ENCODE measurements at places on chromosomes 3 and 15.

DNA sequence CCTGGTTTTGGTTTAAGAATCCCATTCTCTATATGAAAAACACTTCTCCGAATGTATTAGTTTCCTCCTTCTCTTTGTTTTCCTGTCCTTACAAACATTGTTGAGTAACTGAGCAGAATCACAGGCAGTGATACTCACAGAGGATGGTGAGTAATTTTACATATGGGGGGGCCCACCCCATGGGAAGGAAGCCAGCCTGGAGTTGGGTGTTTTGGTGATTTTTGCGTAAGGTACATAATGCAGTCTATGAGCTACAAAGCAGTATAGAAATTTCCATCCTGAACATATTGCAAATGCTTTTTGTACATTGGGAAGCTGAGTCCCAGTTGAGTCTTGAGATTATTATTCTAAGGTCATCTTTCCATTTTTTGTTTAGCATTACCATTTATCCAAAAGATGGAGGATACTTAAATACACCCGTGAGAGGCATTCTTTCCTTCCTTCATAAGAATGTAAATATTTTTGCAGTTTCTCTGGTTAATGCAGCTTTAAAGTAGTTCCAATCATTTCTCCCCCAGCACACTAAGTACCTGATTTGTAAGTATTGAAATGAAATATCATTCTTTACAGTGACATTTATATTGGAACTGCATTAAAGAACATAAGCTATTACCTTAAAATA is 476.8 kb downstream of the AGBL1 start:
- no peak for DNase-seq

GRCh38 chr3:49903451-49904424 is at the start of gene MST1R:
Gene MST1R, minus strand, starts transcription at chr3:49903873. Its CDS starts 264 bp downstream, at chr3:49903609.
- DNase-seq = no peak

GRCh38 chr15:42848846-42849245 is 71.7 kb downstream of the TTBK2 start:
- no peak for DNase-seq

GRCh38 chr3:194928831-194929577 is 243.3 kb downstream of the FAM43A start:
- no peak for DNase-seq

- no peak for DNase-seq
Observed at GRCh38 chr3:1953536-1953935, 145.1 kb upstream of the CNTN4 start.

DNA sequence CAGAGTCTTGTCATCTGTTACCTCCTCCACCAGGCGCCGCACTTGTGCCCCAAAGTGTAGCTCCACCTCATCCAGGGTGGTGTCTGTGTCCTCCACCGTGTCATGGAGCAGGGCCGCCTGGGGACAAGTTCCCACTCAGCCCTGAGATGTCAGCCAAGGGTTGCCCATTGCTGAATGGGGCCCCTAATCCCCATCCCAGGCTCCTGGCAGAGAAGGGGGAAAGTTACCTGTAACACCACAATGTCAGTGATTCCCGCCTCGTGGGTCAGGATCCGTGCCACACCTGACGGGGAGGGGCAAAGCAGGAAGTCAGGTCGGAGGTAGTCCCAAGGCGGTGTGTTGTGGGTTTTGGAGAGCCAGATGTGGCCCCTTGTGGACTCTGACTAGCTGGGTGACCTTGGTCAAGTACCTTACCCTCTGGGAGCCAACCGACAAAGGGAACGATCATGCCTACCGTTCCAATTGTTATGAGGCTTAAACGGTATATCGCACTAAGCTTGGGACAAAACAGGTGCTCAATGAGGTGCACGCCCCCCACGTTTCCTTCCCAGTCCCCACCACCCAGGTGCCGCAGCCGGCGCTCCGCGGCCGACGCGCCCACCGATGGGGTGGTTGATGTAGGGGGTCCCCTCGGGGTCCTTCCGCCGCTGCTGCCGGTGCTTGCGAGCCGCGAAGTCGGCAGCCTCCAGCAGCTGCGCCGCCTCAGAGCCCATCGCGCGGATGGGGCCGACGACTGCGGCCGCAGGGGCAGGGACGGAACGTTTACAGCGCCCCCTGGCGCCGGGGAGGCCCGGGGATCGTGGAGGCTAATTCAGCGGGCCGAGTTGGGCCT is at the start of gene HDDC3:
TSS of gene HDDC3 (minus strand) at position 722 of the 832 bp plus-strand sequence. CDS start at position 713, 9 bp downstream.
- peak; percentile 60 for DNase-seq
